KG1 (cell line): ENCODE measurements at places on chromosomes 2 and 18.
A peak's percentile ranks its signal among the peaks of the same experiment; 100 is the strongest.

DNA sequence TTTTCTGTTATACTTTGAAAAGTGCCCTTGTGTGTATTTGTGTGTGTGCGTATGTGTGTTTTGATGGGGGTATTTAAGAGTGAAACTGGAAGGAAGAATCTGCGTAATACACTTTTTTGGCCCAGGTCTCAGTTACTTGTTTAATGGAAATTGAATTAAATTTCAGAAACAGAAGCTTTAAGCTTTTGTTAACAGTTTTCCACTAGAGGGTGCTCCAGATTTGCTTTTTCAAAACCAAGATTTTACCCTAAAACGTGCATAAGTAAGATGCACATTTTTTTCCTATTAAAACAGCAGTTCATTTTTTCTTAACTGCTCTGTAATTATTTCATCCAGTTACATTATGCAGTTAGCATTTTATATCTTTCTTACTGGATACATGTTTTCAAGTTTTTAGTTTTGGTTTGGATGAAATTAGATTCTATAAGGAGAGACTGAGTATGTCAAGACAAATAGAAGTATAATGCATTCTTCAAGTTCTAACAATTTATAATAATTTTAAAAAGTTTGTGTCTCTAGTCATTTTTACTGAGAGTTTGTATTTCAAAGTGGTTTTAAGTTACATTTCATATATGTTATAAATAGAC, 97.2 kb downstream of the PIK3C3 start:
- peak; percentile 7 for DNase-seq

GRCh38 chr18:11553098-11553940, 56.1 kb upstream of the SLC35G4 start:
- DNase-seq: peak; percentile 28

DNA sequence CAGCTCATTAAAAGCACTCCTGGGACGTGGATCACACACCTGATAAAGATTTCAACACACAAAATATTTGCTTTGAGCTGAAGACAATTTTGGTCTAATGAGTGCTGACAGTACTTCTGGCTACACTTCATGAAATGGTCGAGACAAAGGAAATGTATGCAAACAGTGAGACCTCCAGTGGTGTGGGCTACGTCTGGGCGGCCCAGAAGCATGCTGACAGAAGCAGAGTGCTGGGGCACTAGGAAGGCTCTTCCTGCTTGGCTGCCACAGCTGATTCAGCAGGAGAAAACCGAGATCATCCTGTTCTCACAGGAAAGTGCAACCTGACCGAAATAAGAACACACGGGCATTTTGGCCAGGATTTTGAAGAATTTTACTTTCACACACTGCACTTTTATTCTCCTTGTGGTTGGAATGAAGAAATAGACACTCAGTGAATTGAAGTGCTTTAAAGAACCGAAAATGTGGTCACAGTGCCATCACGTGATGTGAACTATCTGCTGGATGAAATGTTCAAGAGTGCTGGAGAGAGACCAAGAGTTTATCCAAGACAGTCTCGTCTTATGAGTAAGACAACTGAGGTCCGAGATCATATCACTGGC, 149.5 kb downstream of the CCBE1 start:
- no peak for DNase-seq

- DNase-seq: no peak
Measured at GRCh38 chr2:195734395-195734794, 77.4 kb downstream of the SLC39A10 start.

DNA sequence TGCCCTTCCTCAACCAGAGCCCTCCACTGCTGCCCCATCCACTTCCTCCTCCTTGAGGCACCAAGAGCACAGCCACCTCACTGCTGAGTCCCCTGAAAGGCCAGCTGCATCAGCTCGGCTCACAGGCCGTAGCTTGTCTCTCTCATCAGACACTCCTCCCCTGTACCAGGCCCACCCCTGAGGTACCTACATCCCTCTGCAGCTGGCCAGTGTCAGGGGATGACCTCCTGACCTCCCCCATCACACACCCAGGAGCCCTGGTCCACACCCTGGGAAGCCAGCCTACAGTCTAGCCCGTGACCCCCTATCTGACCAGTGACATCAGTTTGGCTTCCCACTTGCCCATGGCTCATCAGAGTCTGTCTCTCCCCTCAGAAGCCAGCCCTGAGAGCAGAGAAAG, 205.6 kb downstream of the TNS1 start:
- DNase-seq: no peak

GRCh38 chr18:39799006-39799405, 2156.0 kb upstream of the PIK3C3 start:
- DNase-seq: no peak

GRCh38 chr2:85783796-85784195, 30.0 kb downstream of the ATOH8 start:
- no peak for DNase-seq

GRCh38 chr2:238256594-238257104, 16.8 kb upstream of the HES6 start:
- DNase-seq: peak; percentile 56

GRCh38 chr18:51107598-51108305, 77.7 kb downstream of the SMAD4 start:
- DNase-seq: no peak

GRCh38 chr2:149039213-149039724, 770 bp downstream of the LYPD6B start:
- DNase-seq: no peak

- no peak for DNase-seq
Measured at GRCh38 chr18:44123743-44124142, 556.9 kb upstream of the SETBP1 start.

DNA sequence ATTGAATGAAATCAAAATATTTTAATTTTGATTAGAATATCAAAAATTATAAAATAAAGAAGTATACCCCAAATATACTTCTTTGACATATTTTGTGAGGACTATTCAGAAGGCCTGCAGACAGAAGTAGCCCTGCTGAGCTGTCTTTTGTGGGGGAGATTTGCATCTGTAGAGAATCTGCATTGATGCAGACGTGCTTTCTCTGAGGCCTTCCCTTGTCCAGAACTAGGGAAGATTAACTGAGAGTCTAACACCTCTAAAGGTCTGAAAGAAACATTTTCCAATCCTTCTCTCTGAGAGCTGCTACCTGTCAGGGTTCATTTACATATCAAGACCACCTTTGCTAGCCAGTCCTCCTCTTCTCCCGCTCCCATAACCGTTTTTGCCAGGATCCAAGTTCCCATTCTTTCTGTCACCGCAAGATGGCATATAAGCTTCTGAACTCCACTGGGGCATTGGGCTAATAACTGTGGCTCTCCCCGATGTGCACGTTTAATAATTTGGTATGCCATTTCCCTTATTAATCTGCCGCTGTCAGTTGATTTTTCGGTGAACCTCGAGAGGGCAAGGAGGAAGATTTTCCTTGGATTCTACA, 510.4 kb upstream of the CNTNAP5 start:
- DNase-seq: no peak

- DNase-seq: no peak
Measured at GRCh38 chr18:463403-463802, 37.1 kb downstream of the COLEC12 start.

DNA sequence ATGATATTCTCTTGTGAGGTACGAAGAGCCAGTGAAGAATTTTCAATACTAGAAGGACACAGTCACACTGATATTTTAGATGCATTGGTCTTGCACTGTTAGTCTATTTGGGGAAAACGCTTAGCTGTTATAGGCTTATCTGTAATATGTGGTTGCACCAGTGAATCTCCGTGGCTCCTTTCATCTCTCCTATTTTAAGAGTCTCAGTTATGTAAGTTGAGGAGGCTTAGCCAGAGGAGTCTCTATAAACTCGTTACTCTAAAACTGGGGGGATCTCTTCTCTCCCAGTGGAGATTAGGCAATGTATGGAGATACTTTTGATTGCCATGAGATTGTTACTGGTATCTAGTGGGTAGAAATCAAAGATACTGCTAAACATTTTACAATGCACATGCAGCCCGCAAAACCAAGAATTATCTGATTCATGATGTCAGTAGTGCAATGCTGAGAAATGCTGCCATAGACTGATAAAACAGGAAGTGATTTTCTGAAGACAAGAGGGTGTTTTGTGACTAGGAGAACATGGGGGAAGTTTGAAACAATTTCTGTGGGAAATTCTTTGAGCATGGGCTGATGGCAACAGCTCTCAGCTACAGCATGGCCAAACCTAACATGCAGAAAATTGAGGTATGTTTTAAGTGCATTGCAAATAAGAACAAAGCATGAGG, 339.1 kb downstream of the SOX11 start:
- DNase-seq: no peak

DNA sequence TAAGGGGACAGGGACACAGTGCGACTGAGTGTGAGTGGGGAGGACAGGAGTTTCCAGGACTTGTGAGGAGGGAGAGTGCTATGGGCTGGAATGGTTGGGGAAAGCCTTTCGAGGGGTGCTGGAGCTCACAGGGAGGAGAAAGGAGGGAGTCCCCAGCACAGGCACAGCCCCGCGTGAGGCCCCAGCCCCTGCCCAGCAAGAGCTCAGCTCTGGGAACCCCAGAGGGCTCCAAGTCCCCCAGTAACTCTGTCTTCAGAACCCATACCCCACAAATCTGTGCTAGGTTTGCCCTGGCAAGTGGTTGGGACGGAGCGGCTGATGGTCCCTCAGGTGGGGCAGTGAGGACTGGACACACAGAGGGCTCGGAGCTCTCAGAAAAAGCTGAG, 75.4 kb downstream of the SFXN5 start:
- DNase-seq: no peak

DNA sequence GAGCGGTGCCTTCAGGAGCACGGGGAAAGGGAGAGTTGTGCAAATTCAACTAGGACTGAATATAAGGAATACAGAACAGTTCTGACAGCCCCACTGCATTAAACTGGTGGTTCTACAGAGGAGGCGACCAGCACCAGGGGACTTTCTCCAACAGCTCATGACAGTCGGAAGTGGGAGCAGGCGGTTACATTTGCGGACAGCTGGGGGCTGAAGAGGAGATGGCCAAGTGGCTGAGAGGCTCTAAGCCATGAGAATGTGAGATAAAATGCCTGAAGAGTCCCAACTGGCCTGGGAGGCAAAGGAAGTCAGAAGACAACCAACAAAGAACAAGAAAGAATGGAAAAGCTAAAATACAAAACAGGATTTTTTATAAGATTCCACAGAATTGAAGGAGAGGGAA, 141.3 kb downstream of the L3MBTL4 start:
- DNase-seq: no peak

DNA sequence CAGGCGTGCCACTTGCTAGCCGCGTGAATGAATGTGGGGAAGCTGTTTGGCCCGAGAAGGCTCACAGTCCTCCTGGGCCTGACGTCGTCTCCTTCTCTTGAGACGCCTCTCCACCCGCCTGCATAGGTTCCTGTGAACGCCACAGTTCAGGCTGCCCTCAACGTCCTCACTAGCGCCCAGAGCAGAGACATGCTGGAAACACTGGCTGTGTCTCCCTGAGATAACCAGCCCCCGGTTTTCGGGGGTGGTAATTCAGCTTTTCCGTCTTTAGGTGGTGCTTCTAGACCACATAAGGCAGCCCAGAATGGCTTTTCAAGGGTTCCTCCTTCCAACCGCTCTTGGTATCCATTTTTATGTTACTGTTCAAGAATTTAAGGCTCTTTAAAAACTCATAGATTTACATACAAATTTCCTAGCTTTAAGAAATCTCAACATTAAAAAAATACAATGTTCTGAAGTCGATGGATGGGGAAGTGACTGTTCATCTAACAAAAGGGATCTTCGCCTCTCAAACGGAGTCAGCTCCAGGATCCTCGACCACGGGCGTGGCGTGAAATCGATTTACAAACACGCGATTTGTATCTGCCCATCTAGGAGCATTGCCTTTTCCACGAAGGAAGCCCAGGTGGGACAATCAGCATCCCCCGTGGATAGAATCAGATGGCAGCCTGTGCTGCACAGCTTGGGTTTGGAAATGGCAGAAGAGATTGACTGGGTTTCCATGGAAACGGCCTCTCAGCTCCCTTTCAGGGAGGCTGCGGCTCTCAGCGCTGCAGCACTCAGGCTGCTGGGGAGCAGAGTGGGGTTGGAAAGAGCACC, 110.6 kb upstream of the PXDN start:
- no peak for DNase-seq

DNA sequence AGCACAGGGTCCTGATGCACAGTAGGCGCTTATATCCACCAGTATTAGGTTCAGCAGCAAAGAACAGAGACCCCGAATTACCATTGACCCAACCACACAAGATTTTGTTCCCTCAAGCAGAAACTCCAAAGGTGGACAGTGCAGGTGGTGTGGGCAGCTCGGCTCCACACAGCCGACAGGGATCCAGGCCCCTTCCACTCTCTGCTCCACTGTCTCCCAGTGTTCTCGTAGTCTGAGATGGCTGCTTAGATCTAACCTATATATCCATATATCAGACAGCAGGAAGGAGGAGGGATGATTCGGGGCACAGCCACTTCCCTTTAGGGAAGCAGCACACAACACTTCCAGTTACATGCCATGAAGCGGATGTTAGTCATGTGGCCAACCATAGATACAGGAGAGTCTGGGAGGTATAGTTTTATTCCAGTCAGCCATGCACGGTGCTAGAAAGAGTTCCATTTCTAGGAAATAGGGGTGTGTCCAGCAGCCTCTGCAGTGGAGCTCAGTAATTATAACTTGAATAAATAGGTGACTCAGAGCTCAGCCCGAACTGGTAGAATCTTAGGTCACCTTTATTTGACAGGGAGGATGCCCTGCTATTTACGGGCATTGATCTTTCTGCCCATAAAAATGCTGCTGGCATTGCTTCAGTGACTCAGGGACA, 158.9 kb downstream of the TWIST2 start:
- no peak for DNase-seq

DNA sequence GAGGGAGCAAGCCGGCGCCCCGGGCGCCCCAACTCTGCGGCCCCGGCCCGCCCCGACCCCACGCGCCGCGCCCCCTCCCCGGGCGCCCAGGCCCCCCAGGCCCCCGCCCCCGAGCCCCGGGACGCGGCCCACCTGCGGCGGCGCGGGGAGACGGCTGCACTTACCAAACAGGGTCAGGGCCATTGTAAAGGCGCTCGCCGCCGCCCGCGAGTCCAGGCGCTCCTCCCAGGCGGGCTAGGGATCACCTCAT, 526 bp downstream of the CHN1 start:
- no peak for DNase-seq

DNA sequence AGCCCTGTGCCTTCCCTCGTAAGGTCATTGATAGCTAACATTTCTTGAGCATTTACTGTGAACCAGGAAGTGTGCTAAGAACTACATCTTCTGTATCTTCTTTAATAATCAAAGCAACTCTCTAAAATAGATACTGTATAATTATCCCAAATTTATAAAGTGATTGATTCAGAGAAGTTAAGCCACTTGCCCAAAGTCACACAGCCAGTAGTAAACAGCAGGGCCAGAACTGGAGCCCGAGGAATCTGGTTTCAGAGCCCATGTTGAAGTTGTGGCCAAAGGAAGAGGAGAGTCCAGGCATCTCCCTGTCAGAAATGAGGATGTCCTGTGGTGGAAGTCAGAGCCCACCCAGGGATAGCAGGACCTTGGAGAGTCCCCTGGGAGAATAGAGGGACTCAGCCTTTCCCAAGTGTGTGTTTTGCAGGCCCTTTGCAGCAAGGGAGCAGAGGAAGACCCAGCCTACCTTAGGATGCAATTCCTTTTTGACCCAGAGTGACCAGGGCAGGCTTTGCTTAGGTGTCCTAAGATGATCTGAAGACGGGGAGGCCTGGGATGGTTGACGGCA, 134.2 kb downstream of the DYSF start:
- DNase-seq: no peak
